Smooth muscle cell of bladder (primary cell): ENCODE measurements at places on chromosomes 5 and 9. TPM values are rescaled to one million over a fixed set of nuclear protein-coding genes. Genes with fewer than 3 reads are reported as not detected.

The PITX1 gene
- 88.2 and 208 TPM in 2 replicates for total RNA-seq

The RNF44 gene
- 0.57 and 1.1 TPM in 2 replicates for total RNA-seq

The OR1J2 gene
- 0.14 TPM in 1 of 2 replicates, not detected in the other for total RNA-seq

The ST8SIA4 gene
- 0.28 and 0.37 TPM in 2 replicates for total RNA-seq

The SETX gene
- 54.3 and 67.9 TPM in 2 replicates for total RNA-seq

The ABCA2 gene
- 11.9 and 20.0 TPM in 2 replicates for total RNA-seq
